DMS153 (cell line): ENCODE measurements at places on chromosomes 13 and 19.

- no peak for DNase-seq
Measured at GRCh38 chr13:102599426-102600012, 2.7 kb downstream of the TPP2 start.

GRCh38 chr13:67620665-67621064 is 390.5 kb upstream of the PCDH9 start:
- DNase-seq = no peak

- no peak for DNase-seq
Measured at GRCh38 chr19:10091370-10091687, 5.2 kb downstream of the SHFL start.

- no peak for DNase-seq
Measured at GRCh38 chr13:98460516-98460915, 116.4 kb downstream of the STK24 start.

DNA sequence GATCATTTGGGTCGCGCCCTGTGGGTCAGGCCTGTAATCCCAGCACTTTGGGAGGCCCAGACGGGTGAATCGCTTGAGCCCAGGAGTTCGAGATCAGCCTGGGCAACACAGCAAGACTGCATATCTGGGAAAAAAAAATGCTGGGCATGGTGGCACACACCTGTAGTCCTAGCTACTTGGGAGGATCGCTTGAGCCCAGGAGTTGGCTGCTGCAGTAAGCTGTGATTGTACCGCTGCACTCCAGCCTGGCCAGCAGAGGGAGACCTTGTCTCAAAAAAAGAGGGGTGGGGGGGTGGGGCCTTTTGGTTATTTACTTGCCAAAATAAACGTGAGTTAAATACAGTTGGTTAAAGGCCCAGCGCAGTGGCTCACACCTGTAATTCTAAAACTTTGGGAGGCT is 9.8 kb upstream of the ZNF544 start:
- no peak for DNase-seq

GRCh38 chr13:49395451-49395865 is 48.4 kb downstream of the CAB39L start:
- no peak for DNase-seq

GRCh38 chr13:22120646-22121045 is 449.8 kb downstream of the FGF9 start:
- DNase-seq = no peak

DNA sequence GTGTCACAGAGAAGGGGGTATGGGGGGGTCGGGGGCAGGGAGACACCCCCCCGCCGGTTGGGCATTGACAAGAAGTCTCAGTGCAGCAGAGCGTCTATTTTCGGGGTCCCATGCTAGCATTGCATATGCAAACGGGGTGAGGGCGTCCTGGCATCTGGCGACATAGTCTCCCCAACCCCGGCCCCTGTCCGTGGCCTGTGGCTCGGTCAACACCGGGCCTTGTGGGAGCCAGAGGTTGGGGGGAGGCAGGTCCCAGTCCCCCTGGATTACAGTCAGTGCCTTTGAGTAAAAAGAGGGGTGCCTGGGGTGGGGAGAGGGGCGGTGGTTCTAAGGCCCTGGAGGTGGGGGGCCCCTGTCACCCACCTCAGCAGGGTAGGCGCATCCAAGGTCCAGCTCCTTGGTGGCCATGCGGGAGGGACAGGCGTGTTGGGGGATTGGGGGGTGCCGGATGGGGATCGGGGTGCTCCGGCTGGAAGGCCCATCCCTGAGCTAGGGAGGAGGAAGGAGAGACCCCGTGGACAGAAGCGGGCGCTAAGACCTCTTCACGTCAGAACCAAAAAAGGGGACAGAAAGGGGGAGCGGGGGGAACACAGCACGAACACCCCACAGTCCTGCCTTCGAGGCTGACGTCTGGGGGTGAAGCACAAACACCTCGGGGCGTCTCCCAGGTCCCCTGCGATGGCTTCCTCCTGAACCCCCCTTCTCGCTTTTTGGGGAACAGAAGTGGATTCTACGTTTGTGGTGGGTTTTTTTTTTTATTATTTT is 20.9 kb downstream of the ZBTB7A start:
- no peak for DNase-seq

GRCh38 chr13:33296793-33297425 is 11.4 kb upstream of the STARD13 start:
- no peak for DNase-seq

- no peak for DNase-seq
Measured at GRCh38 chr13:51134763-51135365, 23.8 kb upstream of the C13orf42 start.

DNA sequence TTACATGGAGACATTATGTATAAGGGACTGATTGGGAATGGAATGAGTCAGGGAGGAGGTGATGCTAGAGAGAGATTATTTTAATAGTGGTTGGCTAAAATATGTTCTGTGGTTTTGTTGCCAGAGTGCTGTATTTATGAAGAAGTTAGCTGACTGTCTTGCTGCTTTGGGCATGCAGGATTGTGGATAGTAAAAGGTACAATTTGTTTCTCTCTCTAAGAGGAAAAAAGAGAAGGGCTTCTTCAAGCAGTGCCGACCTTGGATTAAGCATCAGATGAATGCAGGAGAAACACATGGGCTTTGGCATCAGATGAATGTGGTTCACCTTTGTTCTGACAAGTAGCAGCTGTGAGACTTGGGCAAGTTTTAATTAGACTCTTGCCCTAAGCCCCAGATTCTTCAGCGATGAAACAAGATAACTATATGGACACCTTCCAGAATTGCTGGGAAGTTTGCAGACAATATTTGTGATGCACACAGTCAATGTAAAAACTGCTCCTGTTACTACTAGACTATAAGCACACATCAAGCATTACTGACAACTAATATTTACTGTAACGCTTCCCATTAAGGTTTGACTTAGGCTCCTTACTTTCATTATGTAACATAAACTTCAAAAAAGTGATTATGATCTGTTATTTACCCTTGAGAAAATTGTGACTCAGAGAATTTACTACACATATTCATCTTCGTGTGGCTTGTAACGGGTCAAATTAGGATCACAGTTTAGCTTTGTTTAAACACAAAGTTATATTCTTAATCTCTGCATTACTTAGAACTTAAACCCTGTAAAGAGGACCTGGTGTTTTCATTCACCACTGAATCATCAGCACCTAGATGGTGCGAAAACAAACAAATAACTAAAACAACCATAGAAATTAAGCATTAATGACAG is 824.0 kb downstream of the PCDH9 start:
- DNase-seq = no peak

DNA sequence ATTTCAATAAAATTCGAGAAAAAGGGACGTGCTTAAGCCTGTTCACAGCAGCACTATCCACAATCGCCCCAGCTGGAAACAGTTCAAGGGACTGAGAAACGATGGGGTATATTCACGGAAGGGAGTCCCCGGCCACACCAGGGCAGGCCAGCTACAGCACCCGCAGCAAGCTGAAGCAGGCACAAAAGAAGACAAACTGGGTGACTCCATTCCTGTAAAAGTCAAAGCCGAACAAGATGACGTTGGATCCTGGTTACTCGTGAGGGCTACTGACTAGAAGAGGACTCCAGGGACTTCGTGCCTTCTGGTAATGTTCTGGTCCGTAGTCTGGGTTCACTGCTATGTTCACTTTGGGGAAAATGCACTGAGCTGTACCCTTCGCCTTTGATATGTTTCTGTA is 57.6 kb downstream of the COL4A1 start:
- no peak for DNase-seq

DNA sequence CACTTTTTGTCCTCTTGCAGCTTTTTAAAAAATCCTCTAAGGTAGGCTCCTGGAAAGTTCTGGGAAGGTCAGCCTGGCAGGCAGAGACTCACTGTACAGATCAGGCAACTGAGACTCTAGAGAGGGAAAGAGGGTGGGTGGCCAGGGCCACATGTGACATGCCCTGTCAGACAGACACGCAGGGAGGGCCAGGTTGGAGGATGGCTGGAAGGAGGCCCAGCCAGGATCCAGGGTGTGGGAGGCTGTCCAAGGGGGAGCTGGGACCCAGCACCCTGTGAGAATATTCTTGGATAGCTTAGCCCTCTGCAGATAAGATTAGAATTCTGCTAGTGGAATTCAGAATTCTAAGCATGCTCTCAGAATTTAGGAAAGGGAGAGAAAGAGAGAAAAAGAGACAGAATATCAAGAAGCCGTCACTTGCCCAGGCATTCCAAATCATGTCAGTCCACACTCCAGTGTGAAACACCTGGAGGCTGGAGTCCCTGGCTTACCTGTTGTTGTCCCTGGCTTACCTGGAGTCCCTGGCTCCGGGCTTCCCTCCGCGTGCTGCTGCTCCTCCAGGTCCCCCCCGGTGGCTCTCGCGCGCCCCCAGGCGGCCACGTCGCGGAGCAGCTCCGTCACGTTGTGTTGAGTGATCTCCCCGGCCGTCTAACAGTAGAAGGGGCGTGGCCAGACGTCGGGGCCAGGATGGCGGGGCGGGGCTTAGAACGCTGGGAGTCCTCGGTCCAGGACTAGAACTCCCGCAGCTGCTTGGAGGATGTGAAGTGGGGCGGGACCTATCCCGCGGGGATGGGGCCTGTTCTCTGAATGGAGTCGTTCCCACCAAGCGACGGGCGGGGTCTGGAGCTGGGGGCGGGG is 2.8 kb upstream of the TNNI3 start:
- DNase-seq = peak; percentile 94

DNA sequence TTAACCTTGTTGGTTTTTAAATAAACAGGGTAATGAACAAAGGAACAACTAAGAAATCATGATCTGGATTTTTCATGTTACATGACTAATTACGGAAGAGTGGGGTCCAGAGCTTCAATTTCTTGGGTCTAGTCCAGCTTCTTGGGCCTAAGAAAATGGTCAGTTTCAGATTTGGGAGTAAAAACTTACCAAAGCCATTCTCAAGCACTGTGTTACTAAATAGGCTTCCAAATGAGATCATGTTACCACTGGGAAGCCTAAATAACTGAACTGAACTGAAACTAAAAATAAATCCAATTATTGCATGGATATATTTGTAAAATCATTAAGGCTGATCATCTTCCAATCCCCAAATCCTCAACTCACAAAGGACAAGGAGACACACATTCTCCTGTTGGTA is 13.9 kb downstream of the TBC1D4 start:
- DNase-seq = no peak

GRCh38 chr13:47437406-47437805 is 540.6 kb upstream of the HTR2A start:
- no peak for DNase-seq

DNA sequence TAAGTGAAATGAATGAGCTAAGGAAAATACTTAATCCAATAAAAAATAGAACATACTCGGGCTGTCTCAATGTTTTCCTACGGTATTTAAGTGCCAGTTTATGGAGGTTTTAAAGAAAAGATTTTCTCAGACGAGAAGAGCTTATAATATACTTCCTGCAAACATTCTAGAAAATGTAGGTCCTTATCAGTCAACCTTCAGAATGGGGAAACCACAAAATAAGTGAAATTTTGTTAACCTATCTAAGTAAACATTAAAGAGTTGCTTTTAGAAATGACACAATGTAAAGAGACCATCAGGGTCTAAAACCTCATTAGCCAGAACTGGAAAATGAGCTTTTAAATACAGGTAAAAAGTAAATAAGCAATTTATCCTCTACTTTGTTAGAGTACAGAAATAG is 12.1 kb downstream of the MIR17HG start:
- no peak for DNase-seq

- no peak for DNase-seq
Measured at GRCh38 chr13:28273919-28274318, 135.6 kb downstream of the PAN3 start.

DNA sequence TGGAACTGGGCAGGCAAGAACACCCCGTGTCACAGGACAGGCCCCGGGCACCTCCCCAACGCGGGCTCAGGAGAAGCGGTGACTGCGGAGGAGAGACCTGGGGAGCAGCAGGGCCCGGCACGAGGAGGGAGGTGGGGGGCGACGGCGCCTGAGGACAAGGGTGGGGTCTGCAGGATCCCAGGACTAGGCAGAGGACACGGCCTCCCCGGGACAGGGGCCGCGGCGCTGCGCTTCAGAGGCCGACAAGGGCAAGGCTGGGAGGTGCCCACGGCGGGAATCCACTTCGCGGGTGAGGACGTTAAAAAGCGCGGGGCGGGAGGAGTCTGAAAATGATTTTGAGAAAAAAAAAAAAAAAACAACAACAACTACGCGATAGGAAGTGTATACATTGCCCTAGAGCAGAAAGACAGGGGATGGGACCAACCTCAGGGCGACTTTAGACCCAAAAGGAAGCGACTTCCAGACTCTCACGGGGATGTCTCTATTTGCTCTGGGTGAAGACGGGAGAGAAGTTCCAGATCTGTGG is 44.9 kb downstream of the ZNF611 start:
- no peak for DNase-seq

DNA sequence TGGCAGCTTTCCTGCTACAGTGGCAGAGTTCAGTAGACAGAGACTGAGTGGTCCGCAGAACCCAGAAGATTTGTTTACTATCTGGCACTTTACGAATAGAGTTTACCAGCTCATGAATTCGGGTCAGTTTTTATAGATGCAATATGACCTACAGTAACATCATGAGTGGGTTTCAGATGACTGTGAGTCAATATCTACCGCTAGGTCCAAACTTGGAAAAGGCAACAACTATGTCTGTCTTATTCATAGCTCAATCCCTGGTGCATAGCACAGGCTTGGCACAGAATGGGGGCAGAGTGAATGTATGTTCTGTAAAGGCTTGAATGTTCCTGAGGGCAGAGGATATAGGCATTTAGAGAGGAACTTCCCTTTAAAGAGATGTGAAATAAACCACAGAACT is 65.2 kb downstream of the RAP2A start:
- DNase-seq = no peak

DNA sequence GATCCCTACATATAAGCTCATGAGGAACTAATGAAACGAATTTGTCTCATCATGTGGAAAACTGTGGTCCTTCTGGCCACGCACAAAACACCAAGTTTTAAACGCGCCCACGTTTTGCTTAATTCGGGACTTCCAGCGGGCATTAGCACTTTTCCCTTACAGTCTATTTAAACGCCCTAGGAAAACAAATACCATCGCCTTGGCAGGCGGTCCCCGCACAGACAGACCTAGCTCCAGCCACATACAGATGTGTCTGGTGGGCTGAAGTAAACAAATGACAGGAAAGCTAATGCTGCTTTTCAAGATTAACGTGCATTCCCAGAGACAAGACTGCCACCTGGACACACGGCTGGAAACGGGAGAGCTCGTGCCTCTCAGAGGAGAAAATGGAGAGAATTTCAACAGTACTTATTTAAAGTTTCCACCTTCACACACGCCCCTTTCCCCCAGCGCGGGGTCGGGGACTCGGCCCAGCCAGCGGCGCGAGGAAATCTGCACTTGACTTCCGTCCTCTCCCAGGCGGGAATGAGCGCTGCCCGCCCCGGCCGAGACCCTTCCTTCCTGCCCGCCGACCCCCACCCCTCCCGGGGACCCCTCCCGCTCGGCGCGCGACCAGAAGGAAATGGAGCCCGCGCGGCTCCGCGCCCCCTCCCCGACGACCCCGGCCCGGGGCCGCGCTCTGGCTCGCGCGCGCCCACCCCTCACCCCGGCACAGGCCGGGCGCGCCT is 931 bp downstream of the USP12 start:
- no peak for DNase-seq
